ENCODE measurements at places on chromosomes 12 and 14.

DNA sequence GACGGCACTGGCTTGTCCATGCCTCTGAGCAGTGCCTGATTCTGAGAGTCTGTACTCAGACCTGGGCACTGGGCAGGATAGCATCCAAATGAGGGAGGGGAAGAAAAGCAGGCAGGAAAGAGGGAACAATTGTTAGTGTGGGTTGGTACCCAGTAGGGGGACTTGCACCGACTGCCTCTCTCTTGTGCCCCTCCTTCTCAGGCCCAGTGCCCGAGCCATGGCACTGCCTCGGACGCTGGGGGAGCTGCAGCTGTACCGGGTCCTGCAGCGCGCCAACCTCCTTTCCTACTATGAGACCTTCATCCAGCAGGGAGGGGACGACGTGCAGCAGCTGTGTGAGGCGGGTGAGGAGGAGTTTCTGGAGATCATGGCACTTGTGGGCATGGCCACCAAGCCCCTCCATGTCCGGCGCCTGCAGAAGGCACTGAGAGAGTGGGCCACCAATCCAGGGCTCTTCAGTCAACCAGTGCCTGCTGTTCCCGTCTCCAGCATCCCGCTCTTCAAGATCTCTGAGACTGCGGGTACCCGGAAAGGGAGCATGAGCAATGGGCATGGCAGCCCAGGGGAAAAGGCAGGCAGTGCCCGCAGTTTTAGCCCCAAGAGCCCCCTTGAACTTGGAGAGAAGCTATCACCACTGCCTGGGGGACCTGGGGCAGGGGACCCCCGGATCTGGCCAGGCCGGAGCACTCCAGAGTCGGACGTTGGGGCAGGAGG lies 2.2 kb downstream of the NAB2 start:
- DNase-seq, result no peak

GRCh38 chr12:102342281-102343006 lies 137.9 kb downstream of the IGF1 start:
- no peak for DNase-seq

DNA sequence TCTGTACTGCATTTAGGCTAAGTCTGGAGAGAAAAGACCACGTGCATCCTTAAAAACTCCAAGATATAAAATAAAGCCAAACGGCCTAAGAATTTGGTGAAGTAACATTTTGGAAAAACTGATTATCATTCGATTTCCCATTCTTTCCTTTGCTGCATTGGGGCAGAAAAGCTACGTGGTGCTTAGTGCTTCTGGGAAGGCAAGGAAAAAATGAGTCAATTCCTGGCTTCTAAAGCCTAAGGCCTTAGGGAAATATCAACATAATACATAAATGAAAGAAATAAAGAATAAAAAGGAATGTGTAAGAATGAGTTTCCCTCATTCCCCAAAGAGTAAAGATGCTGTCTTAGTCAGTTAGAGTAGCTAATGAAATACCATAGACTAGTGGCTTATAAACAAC lies 520.5 kb downstream of the GLT1D1 start:
- DNase-seq, result no peak

DNA sequence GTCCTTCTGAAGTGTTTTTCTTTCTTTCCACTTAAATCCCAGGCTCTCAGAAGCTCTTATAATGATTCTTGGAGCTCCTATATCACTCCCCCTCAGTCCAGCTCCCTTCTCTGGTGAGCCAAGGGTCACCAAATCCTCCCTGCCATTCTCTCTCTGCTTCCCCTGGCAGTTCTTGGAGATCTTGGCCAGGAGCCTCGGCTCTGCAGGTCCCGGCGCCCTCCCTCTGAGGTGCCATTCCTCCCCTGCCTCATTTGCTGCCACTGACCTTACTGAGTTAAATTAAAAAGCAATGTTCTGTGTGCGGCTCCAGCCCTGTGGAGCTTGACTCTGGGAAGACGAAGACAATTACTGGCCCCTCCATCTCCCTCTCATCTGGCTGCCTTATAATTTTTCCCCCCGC lies 7.0 kb downstream of the CISTR start:
- no peak for DNase-seq

DNA sequence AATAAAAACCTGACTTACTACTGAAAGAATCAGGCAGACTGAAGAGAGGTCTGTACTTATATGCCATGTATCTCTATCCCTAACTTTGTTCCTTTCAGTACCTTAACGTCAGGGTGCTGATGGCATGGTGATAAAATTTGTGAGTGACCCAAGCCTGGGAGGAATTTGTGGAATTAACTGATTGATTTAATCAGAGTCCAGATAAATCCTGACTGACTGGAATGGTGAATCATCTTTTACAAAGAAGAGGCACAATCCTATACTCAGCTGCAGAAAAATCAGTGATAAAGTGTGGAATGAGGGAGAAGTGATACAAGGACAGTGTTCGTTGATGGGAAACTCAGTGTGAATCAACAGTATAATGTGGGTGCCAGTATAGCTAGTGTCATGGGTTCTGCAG lies 3.7 kb downstream of the TDG start:
- DNase-seq, result no peak

- DNase-seq, result no peak
Observed at GRCh38 chr14:33790996-33791395, 159.9 kb downstream of the EGLN3 start.

GRCh38 chr12:107822356-107822755 lies 47.9 kb downstream of the ASCL4 start:
- DNase-seq, result no peak

DNA sequence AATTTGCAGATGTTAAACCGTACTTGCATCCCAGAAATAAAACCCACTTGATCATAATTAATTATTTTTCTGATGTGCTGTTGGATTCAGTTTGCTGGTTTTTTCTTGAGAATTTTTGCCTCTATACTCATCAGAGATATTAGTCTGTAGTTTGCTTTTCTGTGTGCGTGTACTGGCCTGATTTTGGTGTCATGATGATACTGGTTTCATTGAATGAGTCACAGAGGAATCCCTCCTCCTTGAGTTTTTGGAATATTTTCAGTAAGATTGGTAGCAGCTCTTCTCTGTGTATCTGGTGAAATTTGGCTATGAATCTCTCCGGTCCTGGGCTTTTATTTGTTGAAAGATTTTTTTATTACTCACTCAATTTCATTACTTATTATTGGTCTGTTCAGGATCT lies 100.4 kb upstream of the PMCH start:
- DNase-seq, result no peak

DNA sequence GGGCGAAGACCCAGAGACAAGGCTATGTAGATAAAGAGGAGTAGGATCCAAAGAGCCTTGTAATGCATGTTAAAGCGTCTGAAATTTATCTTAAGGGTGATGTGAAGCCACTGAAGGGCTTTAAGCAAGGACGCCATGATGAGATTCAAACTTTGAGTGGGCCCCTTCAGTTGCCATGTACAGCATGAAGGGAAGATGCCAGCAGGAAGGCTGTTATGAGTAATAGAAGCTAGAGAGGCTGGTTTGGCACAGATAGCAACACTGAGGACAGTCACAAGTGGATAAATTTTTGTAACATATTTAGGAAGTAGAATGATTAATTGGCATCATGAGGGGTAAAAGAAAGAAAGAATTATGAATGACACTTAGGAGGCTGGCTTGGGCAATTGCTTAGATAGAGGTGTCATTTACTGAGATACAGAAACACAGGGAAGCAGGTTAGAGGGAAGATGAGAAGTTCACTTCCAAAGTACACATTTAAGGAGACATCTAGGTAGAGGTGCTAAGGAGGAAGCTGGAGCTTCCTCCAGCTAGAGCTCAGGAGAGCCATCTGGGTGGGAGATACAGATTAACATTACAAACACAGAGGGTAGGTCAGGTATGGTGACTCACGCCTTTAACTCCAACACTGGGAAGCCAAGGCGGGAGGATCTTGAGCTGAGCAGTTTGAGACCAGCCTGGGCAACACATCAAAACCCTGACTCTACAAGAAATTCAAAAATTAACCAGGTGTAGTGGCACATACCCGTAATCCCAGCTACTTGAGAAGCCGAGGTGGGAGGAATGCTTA lies 13.7 kb downstream of the ATG2B start:
- DNase-seq, result no peak

DNA sequence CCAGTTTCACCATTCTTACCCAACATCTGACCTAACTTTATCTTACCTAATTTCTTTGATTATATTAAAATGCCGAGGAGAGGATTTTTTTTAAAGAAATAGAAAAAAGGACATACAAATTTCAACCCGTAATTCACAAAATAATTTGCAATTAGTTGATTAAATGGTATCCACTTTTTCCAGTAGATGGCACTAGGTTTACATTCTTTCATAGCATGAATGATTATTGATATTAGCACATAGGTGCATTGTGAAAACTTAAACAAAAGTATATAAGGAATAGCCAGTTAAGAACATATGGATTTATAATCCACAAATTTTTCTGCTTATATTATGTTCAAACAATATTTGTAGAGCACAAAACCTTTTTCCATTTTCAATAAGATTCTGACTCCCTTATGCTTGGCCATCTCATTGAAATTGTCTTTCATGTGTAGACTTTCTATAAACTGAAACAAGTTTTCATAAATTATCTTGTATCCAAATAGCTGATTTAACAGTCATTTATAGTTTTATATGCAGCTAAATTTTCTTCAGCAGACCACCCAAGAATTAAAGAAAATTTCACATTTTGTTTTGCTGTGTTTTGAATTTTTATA lies 35.3 kb downstream of the MSRB3 start:
- DNase-seq, result no peak

GRCh38 chr14:22979748-22980392 lies 2.5 kb downstream of the AJUBA start:
- DNase-seq, result no peak

DNA sequence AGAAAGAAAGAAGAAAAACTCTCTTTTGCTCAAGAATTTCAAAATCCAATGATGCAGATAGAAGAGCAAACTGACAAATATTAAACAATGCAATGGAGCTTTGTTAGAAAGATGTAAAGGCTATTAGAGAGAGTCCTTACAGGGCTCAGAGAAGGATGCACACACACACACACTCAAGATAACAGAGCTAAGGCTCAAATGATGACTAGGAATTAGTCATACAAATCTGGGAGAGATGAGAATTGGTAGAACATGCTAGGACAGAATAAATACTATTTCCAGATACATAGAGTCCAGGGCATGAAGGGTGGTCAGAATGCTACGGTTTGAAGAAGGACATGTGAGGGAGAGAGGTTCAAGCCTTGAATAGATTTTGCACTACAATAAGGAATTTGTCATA lies 650.1 kb upstream of the MDGA2 start:
- DNase-seq, result no peak

- no peak for DNase-seq
Observed at GRCh38 chr12:125461831-125462230, 396.6 kb downstream of the AACS start.

DNA sequence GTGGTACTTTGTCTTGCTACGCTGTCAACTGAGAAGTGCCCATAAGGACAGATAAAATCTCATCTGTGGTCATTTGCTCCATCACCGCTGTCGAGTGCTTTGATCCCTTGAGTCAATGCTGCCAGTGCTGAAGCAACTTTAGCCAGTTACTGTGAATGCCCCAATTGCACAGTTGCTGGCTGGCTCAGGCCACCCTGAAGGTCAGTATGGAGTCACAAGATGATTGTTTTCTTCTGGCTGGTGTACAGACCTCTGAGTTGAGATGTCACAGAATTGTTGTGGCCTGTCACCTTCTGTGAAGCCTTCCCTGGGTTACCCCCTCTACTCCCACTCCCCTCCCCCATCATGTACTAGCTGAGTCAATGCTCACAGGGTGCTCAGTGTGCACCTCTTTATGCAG lies 92.9 kb downstream of the PELI2 start:
- DNase-seq, result no peak

DNA sequence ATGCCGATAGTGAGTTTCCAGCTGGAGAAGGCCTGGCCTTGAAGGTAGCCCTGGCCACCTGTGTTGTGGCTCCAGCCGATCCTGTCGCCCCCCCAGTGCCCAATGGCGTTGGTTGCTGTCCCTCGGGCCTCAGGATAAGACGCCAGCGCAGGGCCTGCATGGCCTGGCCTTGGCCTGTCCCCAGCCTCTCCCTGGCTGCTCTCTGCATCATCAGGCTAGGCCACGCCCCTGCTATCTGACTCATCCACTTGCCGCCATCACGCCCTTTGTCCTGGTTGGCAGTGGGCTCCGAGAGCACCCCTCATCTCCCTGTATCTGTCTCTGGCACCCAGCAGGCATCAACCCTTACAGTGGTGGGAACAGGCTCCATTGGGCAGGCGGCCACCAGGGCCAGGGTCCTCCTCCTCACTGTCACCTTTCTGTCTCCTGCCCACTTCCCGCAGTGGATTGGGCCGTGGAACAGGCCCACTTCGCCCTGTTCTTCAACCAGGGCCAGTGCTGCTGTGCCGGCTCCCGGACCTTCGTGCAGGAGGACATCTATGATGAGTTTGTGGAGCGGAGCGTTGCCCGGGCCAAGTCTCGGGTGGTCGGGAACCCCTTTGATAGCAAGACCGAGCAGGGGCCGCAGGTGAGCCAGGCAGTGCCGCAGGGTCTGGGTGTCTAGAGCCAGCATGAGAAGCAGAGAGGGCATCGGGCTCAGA lies 25.6 kb downstream of the ALDH2 start:
- DNase-seq, result no peak

DNA sequence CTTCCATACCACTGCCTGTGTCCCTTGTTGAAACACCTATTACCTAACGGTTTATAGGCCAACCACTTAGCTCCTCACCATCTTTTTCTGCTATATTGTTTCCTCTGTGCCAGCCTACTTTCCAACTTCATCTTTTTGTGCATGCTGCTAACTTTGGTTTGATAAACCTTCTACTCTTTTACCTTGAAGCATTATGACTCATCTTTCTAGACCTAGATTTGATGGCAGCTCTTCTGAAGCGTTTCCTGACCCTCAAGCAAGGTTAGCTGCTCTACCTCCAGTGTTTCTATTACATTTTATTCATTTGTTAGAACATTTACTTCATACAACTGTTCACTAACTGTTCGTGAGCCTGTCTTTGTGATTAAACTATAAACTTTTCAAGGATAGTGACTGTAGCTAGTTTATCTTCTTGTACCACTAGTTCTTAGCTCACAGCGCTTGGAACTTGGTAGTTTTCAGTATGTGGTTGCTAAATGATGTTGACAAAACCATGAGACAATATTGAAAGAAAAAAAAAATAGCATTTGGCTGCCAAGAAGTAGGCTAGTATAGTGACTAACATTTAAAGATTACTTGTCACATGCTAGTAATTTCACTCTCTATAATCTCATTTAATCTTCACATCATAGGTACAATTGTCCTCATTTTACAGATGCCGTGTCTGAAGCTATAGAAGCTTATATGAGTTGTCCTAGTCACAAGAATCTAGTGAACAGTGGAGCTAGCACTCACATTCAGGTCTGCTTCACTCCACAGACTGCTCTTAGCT lies 79.5 kb downstream of the APAF1 start:
- DNase-seq, result no peak

DNA sequence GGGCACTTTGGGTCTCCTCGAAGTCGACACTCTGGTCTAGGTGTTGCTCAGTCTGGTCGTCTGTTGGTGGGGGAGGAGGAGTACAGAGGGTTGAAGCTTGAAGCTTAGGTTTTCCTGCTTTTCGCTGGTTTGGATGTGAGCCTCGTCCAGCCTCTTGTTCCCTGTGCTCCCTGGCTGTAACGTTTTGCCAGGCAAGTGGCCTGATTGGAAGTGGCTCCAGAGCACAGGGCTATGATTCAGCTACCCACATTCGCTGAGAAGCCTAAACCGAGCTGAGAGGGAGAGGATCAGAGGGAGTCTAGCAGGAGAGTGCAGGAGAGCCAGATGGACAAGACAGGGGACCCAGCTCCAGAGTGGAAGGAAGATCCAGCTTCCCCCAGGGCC lies 6.1 kb downstream of the HOXC10 start:
- no peak for DNase-seq

- no peak for DNase-seq
Observed at GRCh38 chr14:31097081-31097480, 70.9 kb upstream of the STRN3 start.
